Stimulated activated CD4-positive, alpha-beta T cell treated with anti-CD3 and anti-CD28 coated beads, Interleukin-1b, Interleukin-23, amount 100 ng/mL, for 1 hour (primary cell): ENCODE measurements at places on chromosomes 4 and X.

DNA sequence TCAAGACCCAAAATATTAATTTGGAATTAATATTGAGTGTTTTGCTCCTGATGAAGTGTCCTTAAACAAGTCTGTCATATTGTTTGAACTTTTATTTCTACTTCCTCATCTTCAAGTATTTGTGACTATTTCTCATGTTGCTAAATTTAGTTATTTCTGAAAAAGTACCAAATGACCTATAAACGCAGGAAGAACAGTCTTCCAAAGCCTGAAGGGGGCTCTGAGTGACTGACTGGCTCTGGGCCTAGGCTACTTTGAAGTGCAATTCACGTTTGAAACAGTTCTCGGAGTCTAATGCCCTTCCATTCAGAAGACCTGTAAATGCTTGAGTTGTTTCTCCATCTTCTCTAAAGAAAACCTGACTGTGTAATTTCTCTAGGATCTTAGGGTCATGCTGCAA is 26.5 kb downstream of the GALNT7 start:
- DNase-seq = no peak

DNA sequence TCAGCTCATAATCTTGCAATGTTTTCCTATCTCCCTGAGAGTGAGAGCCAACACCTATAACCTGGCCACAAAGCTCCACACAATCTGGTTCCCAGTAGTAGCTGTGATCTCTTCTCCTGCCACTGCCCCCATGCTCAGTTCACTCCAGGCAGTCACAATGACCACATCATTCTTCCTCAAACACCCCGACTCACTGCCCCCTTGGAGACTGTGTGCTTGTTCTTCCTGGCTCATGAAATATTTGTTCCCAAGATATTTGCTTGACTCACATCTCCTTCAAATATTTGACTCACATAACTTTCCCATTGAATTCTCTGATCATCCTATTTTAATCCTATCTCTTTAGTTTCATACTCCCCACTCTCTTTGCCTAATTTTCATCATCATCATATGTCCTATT is 173.7 kb downstream of the AREG start:
- DNase-seq = no peak

DNA sequence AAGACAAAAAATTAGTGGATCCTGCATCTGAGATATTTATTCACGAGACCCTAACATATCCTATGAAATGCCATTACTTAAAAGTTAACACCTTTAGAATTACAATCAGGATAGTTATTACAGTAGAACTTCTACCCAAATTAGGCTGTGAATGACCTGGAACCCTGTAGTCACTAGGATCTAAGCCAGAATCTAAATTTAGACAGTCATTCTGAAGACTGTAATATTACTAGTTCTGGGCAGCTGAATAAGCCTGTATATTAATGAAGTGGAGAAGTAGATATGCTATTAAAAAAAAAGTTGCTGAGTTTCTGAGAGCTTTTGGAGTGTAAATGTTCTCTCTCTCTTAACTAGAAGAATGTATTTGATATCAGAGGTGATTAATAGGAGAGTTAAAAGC is 67.0 kb downstream of the FAM13A start:
- no peak for DNase-seq

GRCh38 chr4:5931526-5931925 is 38.6 kb upstream of the CRMP1 start:
- DNase-seq = no peak

DNA sequence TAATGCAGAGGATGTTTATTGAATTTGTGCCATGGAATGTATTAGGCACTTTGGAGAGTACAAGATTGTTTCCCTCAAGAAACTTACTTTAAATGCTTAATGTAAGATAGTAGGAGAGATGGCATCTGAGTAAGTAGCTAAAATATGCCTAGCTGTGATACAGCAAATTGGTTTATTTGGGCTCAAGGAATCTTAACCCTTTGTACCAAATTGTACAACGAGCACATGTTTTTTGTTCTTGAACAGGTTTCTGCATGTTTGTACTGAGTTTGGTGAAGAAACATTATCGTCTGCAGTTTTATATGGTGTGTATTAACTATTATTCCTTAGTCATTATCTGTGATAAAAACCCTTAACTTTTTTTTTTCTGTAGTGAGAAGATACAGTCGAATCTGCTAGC is 48.6 kb downstream of the CDS1 start:
- no peak for DNase-seq

DNA sequence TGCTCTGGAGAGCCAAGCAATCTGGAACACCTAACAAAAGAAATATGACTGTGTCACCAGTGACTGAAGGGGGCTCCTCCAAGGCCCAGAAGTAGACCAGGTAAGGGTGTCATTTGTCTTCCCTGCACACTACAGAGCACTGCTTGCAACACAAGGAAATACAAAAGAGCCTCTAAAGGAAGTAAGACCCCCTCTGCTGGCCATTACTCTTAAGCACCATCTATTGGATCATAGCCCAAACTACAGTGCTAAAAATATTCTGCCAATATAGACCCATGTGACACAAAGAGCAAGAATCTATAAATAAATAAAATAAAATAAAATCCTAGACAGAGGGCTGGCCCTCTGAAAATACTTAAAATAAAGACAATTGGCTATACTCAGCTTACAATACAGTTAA is 528.7 kb downstream of the TMA16 start:
- no peak for DNase-seq

DNA sequence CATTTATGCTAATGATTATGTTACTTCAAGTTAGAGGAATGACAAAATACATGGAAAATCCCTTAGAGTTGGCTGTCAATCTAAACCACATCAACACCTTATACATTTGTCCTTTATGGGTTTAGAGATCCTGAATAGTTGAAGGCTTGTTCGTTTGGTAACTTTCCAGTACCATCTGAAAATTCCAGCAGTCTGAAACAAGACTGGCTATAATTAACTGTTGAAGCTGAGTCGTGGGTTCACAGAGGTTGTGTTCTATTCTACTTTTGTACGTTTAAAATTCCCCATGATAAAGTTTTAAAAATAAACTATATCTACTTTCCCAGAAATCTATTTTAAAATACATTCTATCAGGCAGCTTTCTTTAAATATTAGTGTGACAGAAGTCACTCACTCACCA is 73.0 kb downstream of the USP46 start:
- no peak for DNase-seq

DNA sequence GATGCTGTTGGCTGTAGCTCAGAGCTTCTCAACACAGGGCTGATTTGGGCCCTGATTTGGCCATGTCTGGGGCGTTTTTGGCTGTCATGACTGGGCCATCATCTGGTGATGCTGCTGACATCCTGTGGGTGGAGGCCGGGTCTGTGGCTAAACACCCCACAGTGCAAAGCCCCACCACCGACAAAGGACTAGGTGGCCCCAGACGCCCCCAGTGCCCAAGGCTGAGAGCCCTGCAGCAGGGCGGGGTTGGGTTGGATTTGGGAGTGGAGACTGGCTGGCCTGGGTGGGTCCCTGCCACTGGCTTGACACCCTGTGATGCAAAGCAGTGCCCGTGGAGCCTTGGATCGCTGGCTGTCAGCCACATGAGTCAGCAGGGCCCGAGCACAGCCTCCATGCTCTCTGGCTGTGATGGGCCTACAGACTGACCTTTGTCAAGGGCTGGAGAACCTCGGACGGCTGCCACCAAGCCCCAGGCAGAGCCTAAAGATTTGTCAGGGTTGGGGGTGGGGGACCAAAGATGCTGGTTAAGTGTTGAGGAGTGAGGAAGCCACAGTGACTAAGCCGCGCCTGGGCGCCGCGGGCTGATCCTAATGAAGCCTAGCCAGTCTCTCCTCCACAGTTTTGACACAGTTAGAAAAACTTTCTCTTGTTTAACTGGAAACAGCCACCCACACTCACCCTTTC is 28.3 kb downstream of the CYTL1 start:
- DNase-seq = no peak

- no peak for DNase-seq
These were observed 455.7 kb upstream of the FAT1 start for GRCh38 chr4:187179086-187180058.

DNA sequence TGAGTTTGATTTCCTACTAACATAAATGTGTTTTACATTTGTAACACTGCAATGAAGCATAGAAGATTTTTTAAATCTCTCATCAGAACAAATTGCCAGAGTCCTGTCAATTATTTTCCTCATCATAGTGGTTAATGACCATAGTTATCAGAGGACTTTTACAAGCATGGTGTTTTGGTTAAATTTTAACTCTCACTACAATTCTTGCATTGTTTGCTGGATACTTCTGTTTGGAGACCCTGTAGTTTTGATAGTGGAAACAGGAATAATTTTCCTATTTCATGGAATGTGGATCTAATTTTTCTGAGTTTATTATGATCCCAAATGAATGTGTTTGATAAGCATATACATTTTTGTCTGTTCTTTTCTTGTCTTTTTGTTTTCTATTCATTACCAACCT is 16.8 kb downstream of the NIPAL1 start:
- DNase-seq = no peak

DNA sequence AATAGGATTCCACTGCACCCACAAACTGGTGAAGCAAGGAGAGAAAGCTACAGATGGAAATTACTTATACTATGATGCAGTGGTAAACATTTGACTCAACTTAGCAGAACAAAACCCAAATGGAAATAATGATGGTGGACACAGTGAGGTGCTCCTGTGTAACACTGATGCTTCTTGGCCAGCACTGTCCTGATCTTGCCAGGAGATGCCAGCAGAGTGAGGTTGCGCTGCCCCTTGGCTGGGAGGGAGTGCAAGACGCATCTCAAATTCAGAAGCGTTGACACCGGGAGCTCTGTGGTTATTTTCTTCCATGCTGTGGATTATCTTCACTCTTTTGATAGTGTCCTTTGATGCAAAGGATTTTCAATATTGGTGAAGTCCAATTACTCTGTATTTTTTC is 22.0 kb upstream of the ARSH start:
- DNase-seq = no peak

DNA sequence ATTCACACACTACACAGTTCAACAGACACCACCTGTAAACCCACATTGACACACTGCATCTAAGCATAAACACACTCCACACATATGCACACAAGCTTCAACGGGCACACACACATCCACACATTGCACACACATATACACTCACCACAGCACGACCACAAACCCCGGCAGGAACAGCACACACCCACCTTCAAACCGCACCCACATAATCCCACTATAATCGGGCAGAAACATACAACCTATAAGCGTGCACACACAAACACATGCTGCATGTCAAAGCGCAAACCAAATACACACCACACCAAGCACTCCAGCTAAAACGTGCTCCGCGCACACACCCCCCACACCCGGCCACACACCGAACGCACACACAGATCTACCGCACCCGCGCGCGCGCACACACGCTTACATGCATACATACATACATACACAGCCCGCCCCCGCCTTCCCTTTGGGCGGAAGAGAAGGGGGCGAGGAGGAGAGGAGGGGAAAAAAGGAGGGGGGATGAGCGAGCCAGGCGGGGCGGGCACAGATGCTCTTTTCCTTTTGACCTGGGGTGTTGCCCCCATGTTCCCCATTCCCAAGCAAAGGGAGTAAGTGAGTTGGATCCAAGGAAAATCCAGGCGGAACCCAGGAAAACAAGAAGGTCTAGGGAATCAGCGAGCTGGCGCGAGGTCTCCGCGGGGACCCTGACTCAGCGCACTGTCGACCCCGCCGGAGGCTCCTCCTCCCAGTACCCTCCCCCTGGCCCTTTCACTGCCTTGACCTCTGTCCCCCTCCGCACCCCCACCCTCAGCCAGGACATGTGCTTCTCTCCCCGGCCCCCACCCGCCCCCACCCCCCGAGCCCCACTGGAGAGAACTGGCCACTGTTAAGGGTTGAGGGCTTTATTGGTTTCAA is 9.9 kb downstream of the ARHGAP36 start:
- DNase-seq = no peak

GRCh38 chr4:73508651-73509050 is 27.1 kb downstream of the AFM start:
- DNase-seq = no peak
